Activated naive CD4-positive, alpha-beta T cell treated with anti-CD3 and anti-CD28 coated beads for 36 hours (primary cell): ENCODE measurements at places on chromosomes 1 and 21. TPM values are rescaled to one million over a fixed set of nuclear protein-coding genes. Genes with fewer than 3 reads are reported as not detected.

TPTE gene
- total RNA-seq: not detected

HSD3B2 gene
- total RNA-seq: not detected

SFN gene
- total RNA-seq: 0.52 TPM

DNA sequence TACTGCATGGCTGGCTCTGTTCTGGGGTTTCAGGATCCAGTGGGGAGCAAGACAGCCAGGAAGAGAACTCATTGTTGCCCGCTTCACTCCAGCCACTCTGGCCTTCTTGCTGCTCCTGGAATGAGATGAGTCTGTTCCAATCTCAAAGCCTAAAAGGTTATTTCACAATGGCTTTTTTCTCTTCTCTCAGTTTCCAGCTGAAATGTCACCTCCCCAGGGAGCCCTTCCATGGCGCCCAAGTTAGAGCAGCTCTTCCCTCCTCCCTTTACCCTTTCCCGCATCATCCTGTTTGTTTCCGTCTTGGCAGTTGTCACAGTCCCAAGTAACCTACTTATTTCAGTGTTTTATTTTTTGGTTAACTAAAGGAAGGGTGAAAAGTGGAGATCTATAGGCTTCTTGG is 15.8 kb downstream of the PLA2G2A start:
- no peak for DNase-seq
- H3K36me3 ChIP-seq: no peaks in the 10 kb centered on the region
- H3K27me3 ChIP-seq: peaks cover 20% of the 10 kb centered on the region
- no peak overlapping the region for H3K4me3 ChIP-seq
- no peak overlapping the region for H3K27ac ChIP-seq

- peak overlapping the region; percentile 87 for H3K4me3 ChIP-seq
- no peak overlapping the region for H3K27ac ChIP-seq
- H3K4me1 ChIP-seq: peaks cover 4% of the 10 kb centered on the region
- no peak for DNase-seq
- H3K27me3 ChIP-seq: no peaks in the 10 kb centered on the region
Measured at GRCh38 chr1:178543290-178543607, 30.3 kb downstream of the TEX35 start.

- H3K36me3 ChIP-seq: peaks cover 11% of the 10 kb centered on the region
- H3K27me3 ChIP-seq: no peaks in the 10 kb centered on the region
- H3K4me3 ChIP-seq: peak overlapping the region; percentile 91
- H3K27ac ChIP-seq: peak overlapping the region; percentile 96
- peaks cover 76% of the 10 kb centered on the region for H3K4me1 ChIP-seq
- DNase-seq: peak; percentile 95
Measured at GRCh38 chr1:154955039-154955717, 721 bp downstream of the PBXIP1 start.

- H3K36me3 ChIP-seq: no peaks in the 10 kb centered on the region
- no peak for DNase-seq
- no peak overlapping the region for H3K27ac ChIP-seq
Measured at GRCh38 chr21:37039411-37040075, 33.0 kb downstream of the RIPPLY3 start.

DNA sequence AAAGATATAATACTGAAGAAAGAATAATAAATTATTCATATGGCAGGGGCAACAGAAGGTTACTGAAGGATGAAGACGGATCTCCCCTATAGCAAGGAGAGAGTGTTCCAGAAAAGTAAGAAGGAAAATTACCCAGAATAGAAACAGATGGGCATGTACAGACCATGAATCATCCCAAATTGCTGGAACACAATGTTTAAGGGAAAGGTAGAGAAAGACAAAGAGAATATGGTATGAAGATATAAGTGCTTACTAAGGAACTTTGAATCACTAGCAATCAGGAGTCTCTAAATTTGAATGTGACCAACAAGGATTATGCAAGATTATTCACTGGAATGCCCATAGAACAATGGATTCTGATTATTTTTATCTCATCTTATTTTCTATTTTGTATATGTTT is 375.4 kb downstream of the COL11A1 start:
- H3K27me3 ChIP-seq: no peaks in the 10 kb centered on the region
- H3K27ac ChIP-seq: no peak overlapping the region
- no peak overlapping the region for H3K4me3 ChIP-seq
- H3K4me1 ChIP-seq: no peaks in the 10 kb centered on the region
- no peaks in the 10 kb centered on the region for H3K36me3 ChIP-seq

GRCh38 chr1:170864876-170865538 is 70.3 kb upstream of the MROH9 start:
- H3K27me3 ChIP-seq: peaks cover 8% of the 10 kb centered on the region
- no peak overlapping the region for H3K4me3 ChIP-seq
- no peaks in the 10 kb centered on the region for H3K36me3 ChIP-seq
- no peaks in the 10 kb centered on the region for H3K4me1 ChIP-seq
- no peak overlapping the region for H3K27ac ChIP-seq

DNA sequence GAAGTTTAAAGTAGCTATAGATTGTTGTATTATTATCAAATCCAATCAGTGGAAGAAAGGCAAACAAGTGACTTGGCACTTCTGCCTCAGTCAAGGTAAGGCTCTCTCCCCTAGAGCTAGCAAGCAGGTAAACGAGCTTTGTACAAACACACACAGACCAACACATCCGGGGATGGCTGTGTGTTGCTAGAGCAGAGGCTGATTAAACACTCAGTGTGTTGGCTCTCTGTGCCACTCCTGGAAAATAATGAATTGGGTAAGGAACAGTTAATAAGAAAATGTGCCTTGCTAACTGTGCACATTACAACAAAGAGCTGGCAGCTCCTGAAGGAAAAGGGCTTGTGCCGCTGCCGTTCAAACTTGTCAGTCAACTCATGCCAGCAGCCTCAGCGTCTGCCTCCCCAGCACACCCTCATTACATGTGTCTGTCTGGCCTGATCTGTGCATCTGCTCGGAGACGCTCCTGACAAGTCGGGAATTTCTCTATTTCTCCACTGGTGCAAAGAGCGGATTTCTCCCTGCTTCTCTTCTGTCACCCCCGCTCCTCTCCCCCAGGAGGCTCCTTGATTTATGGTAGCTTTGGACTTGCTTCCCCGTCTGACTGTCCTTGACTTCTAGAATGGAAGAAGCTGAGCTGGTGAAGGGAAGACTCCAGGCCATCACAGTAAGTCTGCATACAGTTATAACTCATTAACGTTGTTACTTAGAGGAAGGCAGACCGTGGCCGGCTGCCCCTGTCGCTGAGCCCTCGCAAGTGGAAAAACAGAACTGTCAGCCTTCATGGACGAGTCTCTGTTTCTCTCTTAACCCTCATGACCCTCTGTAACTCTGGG is at the start of gene PALMD:
Gene PALMD (plus strand): TSS at position 415 of the 833 bp plus-strand sequence. CDS start 205 bp downstream, at position 620.
- peaks cover 17% of the 10 kb centered on the region for H3K27me3 ChIP-seq
- H3K36me3 ChIP-seq: no peaks in the 10 kb centered on the region
- no peak within 1 kb of the TSS for H3K4me3 ChIP-seq
- H3K4me1 ChIP-seq: no peaks in the 10 kb centered on the region

DNA sequence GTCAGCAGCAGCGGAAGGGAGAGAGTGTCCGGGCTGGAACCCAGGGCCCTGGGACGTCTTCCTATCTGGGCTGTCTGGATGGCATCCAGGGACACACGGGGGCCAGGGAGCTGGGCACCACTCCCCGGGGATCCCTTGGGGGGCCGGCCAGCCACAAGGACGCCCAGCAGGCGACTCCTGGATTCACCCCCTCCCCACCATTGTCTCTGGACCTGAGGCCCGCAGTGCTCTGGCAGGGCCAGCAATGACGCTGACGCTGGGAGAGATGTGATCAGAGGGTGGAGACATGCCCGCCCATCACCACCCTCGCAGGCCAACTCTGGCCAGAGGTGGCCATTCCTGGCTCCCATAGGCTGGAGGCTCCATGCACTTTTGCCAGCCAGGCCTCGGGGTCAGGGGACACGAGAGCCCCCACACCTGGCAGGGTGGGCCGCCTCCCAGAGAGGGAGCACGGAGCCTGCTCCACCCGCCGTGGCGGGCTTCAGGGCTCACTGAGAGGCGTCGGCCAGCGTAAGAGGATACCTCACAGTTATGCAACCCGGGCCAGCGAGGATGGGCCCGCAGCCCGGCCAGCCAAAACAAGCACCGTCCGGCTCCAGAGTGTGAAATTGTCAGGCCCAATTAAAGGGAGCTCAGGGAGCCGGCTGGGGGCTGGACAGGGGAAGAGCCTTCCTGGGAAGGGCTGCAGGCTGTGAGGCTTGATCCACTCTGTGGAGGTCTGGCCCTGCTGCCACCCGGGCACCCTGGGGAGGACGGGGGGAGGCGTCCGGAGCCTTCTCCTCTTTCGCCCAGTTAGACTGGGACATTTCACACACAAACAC is 10.3 kb downstream of the ACTRT2 start:
- no peaks in the 10 kb centered on the region for H3K27me3 ChIP-seq
- no peaks in the 10 kb centered on the region for H3K36me3 ChIP-seq
- H3K4me1 ChIP-seq: peaks cover 25% of the 10 kb centered on the region
- H3K4me3 ChIP-seq: no peak overlapping the region
- H3K27ac ChIP-seq: no peak overlapping the region
- no peak for DNase-seq

DNA sequence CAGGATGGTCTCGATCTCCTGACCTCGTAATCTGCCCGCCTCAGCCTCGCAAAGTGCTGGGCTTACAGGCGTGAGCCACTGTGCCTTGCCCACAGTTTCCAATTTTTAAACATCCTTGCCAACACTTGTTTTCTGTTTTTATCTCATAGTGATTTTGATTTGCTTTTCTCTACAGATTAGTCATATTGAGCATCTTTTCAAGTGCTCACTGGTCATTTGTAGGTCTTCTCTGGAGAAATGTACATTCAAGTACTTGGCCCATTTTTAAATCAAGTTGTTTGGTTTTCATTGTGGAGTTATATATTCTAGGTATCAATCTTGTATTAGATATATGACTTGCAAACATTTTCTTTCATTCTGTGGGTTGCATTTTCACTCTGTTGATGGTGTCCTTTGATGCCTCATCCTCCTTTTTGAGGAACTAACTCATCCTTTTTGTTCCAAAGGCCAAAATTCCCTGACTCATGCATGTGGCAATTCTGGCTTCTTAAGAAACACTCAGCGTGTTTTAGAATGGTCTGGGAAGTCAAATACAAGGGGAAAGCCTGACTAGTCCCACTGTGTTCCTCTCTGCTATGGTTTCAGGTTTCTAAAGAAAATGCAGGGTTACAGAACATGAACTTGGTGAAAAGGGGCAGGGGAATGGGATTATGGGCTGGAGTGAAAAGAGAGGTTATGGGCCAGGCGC is 37.3 kb downstream of the PTAFR start:
- DNase-seq: no peak
- H3K27me3 ChIP-seq: peaks cover 11% of the 10 kb centered on the region
- no peaks in the 10 kb centered on the region for H3K36me3 ChIP-seq
- peaks cover 7% of the 10 kb centered on the region for H3K4me1 ChIP-seq
- no peak overlapping the region for H3K4me3 ChIP-seq
- H3K27ac ChIP-seq: no peak overlapping the region

DNA sequence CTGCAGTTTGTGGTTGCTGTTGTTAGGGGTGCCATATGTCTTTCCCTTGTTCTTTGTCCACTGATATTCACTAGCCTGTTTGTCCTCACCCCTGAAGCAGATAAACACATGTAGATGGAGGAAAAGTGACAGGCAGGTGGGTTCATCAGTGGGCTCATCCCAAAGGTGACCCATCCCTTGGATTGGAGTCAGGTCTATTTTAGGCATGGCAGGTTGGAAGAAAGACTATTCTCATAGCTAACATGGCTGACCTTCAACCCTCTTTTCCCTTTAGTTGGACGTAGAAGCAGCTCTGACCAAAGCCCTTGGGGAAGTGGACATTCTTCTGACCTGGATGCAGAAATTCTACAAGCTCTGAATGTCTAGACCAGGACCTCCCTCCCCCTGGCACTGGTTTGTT is 5.5 kb downstream of the IL24 start:
- peak overlapping the region; percentile 96 for H3K27ac ChIP-seq
- peaks cover 94% of the 10 kb centered on the region for H3K4me1 ChIP-seq
- H3K27me3 ChIP-seq: no peaks in the 10 kb centered on the region
- no peak for DNase-seq
- no peak overlapping the region for H3K4me3 ChIP-seq

GRCh38 chr1:81409262-81409661 is 391.5 kb upstream of the ADGRL2 start:
- no peaks in the 10 kb centered on the region for H3K27me3 ChIP-seq
- H3K4me3 ChIP-seq: no peak overlapping the region
- H3K27ac ChIP-seq: no peak overlapping the region
- DNase-seq: no peak
- H3K4me1 ChIP-seq: no peaks in the 10 kb centered on the region

DNA sequence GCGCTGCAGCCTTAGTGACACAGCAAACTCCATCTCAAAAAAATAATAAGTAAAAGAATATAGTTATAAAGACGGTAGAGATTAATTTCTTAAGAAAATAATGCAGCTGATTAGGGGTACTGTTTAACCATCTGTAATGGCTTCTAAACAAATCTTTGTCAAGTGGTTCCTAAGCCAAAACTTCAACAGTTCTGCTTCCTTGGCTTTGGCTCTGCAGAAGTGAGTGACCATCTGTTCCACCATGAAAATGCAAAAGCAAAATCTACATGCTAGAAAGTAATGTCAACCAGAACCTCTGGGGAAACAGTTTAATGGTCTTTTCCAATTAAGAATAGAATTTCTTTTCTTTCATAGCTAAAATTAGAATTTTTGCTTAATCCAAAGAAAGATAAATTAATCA is 8.3 kb upstream of the SH2D5 start:
- H3K36me3 ChIP-seq: peaks cover 29% of the 10 kb centered on the region
- no peaks in the 10 kb centered on the region for H3K27me3 ChIP-seq
- no peaks in the 10 kb centered on the region for H3K4me1 ChIP-seq
- no peak overlapping the region for H3K4me3 ChIP-seq
- no peak for DNase-seq
- H3K27ac ChIP-seq: no peak overlapping the region

DNA sequence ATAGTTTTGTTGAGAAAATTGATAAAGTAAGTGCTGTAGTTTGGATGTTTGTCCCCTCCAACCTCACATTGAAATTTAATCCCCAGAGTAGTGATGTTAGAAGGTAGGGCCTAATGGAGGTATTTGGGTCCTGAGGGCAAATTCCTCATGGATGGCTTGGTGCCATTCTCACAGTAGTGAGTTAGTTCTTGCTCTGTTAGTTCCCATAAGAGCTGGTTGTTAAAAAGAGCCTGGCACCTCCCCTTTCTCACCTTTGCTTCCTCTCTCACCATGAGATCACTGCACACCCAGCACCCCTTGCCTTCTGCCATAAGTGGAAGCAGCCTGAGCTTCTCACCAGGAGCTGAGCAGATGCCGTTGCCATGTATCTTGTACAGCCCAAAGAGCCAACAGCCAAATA is 354.8 kb upstream of the NFIA start:
- H3K27ac ChIP-seq: no peak overlapping the region
- no peak overlapping the region for H3K4me3 ChIP-seq
- no peaks in the 10 kb centered on the region for H3K4me1 ChIP-seq

GRCh38 chr1:201551877-201552731 is 13.2 kb downstream of the NAV1 start:
- H3K4me1 ChIP-seq: no peaks in the 10 kb centered on the region
- no peak overlapping the region for H3K27ac ChIP-seq
- no peak for DNase-seq
- no peaks in the 10 kb centered on the region for H3K27me3 ChIP-seq
- H3K4me3 ChIP-seq: no peak overlapping the region
- H3K36me3 ChIP-seq: no peaks in the 10 kb centered on the region

- H3K4me1 ChIP-seq: no peaks in the 10 kb centered on the region
- H3K36me3 ChIP-seq: no peaks in the 10 kb centered on the region
- H3K27ac ChIP-seq: no peak overlapping the region
- no peaks in the 10 kb centered on the region for H3K27me3 ChIP-seq
Measured at GRCh38 chr21:33733601-33734000, 91.3 kb downstream of the ITSN1 start.

GRCh38 chr1:198175423-198176170 is 18.8 kb downstream of the NEK7 start:
- peak overlapping the region; percentile 34 for H3K4me3 ChIP-seq
- peaks cover 2% of the 10 kb centered on the region for H3K36me3 ChIP-seq
- H3K4me1 ChIP-seq: peaks cover 91% of the 10 kb centered on the region
- peak overlapping the region; percentile 80 for H3K27ac ChIP-seq
- peak; percentile 43 for DNase-seq
- H3K27me3 ChIP-seq: no peaks in the 10 kb centered on the region
